ENCODE measurements at places on chromosomes 3 and 15.

DNA sequence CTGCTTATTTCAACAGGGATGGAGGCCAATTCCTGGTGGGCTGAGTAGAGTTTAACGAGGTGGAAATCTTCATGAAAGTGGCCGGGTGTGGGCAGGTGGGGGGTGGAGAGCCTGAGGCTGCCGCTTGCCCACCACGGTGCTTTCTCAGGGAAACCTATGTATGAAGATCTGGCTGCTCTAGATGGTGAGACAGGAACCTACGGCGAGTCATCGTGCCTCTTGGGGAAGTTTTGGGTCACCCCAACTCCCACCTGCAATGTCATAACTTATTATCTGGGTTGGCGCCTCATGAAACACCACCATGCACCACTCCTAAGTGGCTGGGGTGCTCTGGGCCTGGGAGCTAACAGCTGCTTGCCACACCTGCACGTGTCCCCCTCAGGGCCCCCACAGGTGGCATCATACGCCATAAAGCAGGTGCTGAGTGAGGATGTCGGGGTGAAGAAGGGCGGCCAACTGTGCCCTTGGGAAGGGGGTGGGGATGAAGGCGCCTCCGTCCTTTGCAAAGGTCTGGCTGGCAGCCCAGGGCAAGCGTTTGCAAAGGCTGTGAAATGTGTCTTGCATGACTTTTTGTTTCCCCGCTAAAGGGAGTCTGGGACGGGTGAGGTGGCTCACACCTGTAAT lies 27.9 kb upstream of the SNRPA1 start:
- no peak for DNase-seq

- no peak for DNase-seq
Observed at GRCh38 chr3:3355442-3355841, 176.0 kb upstream of the CRBN start.

- DNase-seq: no peak
Observed at GRCh38 chr3:32817558-32818228, at the start of gene TRIM71. TRIM71 (plus strand) TSS chr3:32817997; CDS start chr3:32818081, 84 bp downstream.

- peak; percentile 6 for DNase-seq
Observed at GRCh38 chr3:149970716-149971402, at the start of gene PFN2. PFN2 (minus strand) TSS chr3:149970895; CDS start chr3:149970856, 39 bp downstream.

DNA sequence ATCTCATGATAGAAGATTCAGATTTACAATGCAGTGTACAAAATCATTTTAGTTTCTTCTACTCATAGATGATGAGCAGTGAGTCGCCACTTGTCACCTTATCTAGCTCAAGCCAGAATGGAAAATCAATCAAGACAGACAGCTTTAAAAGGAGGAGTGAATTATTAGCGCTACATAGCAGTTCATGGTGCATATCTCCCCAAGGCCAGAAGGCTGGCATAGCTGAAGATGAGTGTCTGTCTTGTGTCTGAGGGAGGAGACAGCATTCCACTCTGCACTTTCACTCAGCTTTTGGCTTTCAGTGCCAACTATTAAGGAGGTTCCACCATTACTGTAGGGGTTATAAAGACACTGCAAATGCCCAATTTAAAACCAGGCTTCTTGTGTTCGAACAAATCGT lies 804.1 kb upstream of the LMCD1 start:
- DNase-seq: no peak

DNA sequence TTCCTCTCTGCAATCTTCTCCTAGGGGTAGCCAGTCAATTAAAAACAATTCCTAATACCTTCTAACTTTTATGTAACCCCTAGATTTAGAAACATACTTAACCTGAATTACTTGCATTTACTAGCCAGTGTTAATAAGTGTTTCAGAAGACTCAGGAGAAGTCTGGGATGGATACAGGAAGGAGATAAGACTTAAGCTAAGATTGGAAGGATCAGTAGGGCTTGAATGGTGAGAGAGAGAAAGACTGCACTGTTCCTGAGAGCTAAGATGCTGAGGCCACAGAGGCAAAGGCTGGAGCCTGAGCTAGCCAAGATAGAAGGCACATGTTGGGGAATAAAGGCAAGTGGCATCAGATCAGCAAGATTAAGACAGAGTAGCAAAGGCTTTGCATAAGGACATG lies 30.1 kb upstream of the CADPS start:
- no peak for DNase-seq

GRCh38 chr3:63946753-63947152 lies 34.6 kb upstream of the SCAANT1 start:
- no peak for DNase-seq

- no peak for DNase-seq
Observed at GRCh38 chr15:82532991-82533481, 7.2 kb downstream of the RPS17 start.

DNA sequence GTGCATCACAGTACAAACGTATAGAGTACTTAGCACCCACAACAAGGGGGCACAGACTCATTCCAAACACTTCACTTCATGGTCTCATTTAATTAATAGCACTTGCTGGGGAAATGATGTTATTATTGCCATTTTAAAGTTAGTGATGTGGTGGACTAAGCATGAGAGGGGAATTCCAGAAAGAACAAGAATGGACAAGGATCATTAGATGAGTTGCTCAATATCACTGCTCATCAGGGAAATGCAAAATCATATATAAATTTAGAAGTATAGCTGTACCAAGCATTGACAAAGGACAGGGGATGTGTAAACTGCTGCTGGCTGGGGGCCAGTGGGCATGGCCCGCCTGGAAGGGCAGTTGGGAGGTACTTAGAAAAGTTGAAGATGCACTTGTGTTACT lies 14.6 kb downstream of the PRR20G start:
- DNase-seq: no peak

DNA sequence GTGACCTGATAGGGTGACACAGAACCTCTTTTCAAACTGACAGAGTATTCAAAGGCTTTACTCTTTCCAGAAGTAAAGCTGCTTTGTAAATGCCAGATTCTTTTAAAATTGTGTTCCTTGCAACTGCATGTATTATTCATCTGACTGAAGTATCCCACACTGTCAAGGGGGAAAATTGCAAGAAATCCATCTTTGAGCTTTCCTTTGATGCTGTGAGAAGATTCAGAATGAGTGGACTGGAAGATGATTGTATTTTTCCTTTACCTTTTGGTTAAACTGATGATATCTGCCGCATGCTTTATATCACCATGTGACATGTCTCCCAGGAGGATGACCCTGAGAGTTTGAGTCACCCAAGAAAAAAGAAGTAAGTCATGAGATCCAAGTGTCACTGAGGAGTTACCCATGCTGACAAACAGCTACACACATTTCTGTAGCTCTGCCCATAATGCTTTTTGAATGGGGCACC lies 250.8 kb upstream of the CBLB start:
- no peak for DNase-seq

- no peak for DNase-seq
Observed at GRCh38 chr3:48404440-48405342, 25.2 kb downstream of the PLXNB1 start.

DNA sequence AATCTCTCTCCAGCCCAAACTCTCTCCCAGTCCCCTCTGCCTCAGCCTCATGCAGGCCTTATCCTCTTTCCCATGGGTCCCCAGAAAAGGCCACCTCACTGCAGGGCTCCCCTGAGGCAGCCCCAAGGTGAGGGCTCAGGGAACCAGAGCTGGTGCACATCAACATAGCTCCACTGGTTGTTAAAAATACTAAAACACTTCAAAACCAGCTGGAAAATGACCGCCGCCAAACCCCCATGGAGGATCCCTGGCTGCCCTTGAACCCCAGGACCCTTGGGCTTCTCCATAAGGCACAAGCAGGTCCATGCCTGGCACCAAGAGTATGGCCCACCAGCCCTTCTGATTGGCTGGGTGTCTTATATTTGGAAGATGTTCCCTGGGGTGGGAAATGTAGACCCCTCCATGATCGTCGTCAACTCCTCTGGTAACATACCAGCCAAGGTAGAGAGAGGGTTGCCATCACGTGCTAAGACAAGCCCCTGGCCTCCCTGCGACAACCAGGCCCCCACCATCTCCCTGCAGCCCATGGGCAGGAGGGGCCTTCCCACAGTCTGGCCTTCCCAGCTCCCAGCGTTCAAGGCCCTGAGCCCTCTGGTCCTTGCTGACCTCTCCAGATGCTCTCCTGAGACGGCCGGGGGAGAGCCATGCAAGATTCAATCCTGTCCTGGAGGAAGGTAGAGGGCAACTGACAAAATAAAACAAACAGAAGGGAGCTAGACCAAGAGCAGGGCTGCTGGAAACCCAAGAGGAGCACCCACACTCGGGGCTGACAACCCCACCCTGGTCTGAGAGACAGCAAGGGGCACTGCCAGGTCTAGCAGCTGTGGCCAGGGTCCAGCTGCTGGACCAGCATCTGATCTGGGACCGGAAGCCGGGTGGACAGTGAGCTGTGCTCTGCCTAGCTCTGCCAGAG lies 132.1 kb upstream of the PRR20G start:
- no peak for DNase-seq

DNA sequence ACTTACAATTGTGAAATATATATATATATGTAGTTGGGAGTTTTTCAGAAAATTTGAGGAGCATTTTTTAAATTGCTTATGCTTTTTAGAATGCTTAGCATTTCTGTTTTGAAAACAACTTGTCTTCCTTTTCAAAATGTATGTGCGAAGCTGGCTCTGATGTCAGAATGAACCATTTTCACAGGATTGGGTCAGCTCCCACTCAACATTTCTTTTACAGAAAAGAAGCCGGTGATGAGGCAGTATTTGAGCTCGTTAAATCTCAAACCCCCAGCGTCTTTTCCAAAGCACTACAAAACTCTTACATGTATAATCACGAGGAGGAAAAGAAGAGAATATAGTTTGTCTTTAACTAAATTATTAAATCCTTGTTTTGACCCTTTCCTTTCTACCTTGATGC lies 225.4 kb downstream of the MEIS2 start:
- DNase-seq: no peak

DNA sequence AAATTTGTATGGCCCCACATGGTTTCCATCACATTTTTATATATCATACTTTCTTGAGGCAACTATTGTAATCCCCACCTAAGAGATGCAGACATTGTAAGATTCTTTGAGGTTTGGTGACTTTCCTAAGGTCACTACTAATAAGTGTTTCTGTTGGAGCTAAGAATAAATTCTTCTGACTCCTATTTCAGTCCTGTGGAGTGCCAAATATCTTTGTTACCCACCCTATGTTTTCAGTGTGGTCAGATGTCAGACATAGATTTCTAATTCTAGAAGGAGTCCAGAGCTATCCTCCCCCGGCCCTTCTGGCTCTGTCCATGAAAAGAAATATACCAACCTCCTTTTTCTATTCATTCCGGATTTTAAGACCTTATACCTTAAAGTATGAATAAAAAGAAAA lies 46.2 kb upstream of the FILIP1L start:
- DNase-seq: no peak

- DNase-seq: no peak
Observed at GRCh38 chr15:100143378-100143777, 198.4 kb downstream of the ADAMTS17 start.

DNA sequence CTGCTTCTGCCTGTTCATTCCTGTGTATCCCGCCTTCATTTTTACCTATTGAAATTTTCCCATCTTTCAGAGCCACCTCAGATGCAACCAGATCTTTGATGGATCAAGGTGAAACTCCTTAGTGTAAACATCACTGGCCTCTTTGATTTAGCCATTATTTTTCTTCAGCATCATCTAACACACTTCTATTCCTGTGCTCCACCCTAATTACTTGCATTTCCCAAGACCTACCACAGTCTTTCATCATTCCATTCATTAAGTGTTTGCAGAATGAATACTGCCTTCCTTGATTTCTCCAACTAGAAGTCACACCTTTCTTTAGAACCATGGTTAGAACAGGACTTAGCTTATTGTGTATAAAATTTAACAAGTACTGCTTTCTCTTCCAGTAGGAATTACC lies 55.5 kb upstream of the SKIL start:
- no peak for DNase-seq

GRCh38 chr15:82040862-82041261 lies 5.0 kb downstream of the MEX3B start:
- no peak for DNase-seq
